Caco-2 (cell line): ENCODE measurements at places on chromosomes 6 and 20.

- no peak for DNase-seq
Measured at GRCh38 chr6:1384549-1385128, 4.7 kb upstream of the FOXF2 start.

- no peak for DNase-seq
Measured at GRCh38 chr6:118485601-118486550, 62.2 kb upstream of the PLN start.

- no peak for DNase-seq
Measured at GRCh38 chr6:39929733-39930461, 4.4 kb downstream of the MOCS1 start.

GRCh38 chr6:85468326-85468725, 18.4 kb downstream of the NT5E start:
- no peak for DNase-seq

DNA sequence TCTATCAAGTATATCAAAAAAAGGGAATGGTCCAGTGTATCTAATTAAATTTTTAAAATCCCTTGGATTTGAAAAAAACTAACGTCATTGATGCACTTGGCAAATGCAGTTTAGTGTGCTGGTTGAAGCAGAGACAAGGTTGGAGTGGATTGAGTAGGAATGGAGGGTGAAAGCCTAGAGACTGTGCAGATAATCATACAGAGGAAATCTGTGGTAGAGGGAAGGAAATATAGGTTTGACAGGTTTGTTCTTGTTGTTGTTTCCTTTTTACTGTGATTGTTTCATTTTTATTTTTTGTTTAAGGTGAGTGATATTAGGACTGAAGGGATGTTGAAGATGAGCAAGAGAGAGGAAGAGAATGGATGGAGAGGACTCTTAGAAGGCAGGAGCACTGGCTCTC, 29.0 kb upstream of the L3MBTL3 start:
- DNase-seq, result no peak

GRCh38 chr6:129954749-129955431, 63.5 kb upstream of the L3MBTL3 start:
- no peak for DNase-seq

DNA sequence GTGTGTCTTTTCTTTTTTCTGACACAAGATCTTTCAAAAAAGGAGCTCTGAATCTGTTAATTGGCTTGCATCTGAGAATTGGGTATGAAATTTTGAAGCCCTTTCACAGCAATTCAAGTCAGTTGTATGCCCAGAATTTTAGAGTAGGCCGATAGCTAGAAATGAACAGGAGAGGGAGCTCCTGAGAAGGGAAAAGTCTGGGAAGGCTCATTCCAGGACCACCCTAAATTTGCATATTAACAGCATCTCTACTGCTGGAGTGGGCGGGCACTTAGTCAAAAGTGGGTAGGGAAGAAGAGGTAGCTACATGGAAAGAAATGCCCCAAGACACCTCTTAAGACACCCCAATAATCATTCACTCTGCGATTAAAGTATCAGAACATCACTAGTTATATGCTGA, 928.3 kb downstream of the TBC1D32 start:
- peak; percentile 7 for DNase-seq

DNA sequence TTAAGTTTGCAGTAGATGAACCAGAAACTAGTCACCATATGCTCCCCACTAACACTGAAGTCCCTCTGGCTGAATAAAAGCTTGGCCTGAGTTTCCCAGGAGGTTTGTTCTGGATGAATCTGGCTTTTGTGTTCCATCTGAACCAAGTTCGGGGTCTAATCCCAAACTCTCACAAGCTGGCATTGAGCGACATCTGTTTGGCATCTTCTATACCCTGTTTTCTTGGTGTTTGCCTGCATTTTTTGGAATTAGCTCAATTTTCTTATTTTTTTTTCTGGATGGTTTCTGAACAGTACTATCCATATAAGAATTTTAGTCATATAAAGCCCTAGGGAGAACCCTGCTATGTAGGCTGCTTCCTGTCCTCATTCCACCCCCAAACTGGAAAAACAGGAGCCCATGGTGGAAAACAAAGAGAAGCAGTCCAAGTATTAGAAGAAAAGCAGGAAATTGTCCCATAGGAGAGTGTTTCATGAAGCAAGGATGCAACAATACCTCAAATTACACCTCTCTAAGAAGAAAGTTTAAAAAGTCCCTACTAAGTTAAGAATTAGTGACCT, 737.1 kb downstream of the DHX35 start:
- DNase-seq, result no peak

DNA sequence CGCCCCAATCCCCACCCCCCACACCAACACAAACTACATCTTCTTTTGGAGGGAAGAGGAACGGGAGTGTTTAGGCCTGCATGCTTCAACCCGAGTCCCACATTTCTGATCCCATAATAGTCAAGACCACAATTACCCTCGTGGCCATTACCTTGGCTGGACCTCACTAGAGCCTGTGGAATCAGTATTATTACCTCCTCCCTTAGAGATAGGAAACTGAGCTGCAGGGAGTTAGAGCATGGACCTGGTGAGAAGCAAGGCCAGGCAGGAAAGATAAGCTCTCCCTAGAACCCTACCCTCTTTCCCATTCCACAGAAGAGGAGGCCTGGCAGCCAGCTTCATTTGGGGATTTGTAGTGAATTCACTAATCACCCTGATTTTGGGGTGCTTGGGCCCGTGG, 74.1 kb downstream of the NCR2 start:
- no peak for DNase-seq

GRCh38 chr20:20747298-20747697, 34.9 kb upstream of the RALGAPA2 start:
- DNase-seq, result no peak

DNA sequence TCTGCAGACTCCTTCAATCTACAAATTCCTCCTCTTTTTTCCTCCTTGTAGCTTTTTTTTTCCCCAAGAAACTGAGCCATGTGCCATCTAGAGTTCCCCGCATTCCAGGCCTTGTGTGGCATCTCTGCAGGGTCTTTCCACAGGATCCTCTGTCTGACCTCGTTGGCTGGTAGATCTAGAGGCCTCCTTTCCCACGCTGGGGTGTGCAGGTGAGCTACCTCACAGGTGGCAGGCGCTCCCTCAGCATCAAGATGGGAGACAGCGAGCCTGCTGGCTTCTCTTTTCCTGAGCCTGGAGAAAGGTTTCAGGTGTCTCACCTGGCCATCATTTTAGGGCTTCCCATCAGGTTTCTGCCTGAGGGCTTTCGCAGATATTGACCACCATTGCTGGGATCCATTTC, 9.6 kb upstream of the NELFCD start:
- DNase-seq, result peak; percentile 46

GRCh38 chr20:35592339-35592974, 23.2 kb upstream of the SPAG4 start:
- no peak for DNase-seq

DNA sequence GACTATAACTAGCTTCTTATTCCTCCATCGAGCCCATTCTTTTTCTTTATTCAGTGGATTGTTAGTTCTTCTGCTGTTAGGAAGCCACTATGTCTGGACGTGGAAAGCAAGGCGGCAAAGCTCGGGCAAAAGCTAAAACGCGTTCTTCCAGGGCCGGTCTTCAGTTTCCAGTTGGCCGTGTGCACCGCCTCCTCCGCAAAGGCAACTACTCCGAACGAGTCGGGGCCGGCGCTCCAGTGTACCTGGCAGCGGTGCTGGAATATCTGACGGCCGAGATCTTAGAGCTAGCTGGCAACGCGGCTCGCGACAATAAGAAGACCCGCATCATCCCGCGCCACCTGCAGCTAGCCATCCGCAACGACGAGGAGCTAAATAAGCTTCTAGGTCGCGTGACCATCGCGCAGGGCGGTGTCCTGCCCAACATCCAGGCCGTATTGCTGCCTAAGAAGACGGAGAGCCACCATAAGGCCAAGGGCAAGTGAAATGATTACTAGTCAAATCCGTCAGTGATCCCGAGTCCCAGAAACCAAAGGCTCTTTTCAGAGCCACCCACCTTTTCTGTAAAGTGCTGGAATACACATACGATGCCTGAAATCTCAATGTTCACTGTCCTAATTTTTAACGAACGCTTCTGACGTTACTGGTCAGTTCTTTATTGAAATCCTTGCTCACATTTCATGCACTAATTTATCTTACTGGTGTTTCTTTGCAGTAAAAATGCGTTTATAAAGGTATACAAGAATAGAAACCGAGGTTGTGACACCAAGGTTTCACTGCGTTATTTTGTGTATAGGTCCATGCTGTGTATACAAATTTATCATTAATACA, 129.9 kb downstream of the HFE start:
- peak; percentile 89 for DNase-seq

GRCh38 chr6:20931093-20931492, 396.8 kb downstream of the CDKAL1 start:
- DNase-seq, result no peak

DNA sequence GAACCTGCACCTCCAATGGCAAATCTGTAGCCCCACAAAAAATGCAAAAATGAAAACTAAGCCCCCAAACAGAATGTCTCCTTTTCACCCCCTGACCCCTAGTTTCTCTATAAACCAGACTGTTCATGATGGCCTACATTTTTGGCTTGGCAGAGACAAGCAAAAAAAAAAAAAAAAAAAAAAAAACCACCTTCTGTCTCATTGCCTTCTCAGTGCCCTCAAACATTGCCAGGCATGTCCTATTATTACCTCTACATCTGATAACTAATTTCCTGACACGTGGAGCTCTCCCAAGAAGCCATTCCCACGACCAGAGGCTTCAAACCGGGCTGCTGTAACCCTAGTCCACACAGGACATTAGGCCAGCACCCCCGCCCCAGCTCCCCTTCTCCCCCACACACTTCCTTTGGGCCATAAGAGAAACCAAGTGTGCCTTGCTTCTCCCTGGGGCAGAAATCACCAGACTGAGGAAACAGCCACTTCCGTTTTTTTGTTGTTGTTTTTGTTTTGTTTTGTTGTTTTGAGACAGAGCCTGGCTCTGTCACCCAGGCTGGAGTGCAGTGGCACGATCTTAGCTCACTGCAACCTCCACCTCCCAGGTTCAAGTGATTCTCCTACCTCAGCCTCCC, 65.4 kb downstream of the GPR6 start:
- DNase-seq, result no peak

GRCh38 chr6:38806271-38806670, 91.2 kb downstream of the DNAH8 start:
- DNase-seq, result no peak

GRCh38 chr20:20012541-20012940, 4.6 kb upstream of the NAA20 start:
- DNase-seq, result no peak

GRCh38 chr6:163533443-163533842, 118.9 kb downstream of the QKI start:
- DNase-seq, result no peak

- DNase-seq, result no peak
Measured at GRCh38 chr6:67190733-67191132, 1444.3 kb upstream of the ADGRB3 start.

GRCh38 chr6:15512721-15513120, 150.1 kb downstream of the DTNBP1 start:
- no peak for DNase-seq

DNA sequence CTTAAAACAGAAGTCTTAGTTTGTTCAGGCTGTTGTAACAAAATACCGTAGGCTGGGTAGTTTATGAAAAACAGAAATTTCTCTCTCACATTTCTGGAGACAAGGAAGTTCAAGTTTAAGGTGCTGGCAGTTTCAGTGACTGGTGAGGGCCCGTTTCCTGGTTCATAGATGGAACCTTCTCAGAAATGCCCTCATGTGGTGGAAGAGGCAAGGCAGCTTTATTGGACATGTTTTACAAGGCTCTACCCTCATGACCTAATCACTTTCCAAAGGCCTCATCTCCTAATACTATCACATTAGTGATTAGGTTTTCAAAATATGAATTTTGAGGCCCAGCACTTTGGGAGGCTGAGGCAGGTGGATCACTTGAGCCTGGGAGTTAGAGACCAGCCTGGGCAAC, 2.4 kb downstream of the HEBP2 start:
- DNase-seq, result no peak

GRCh38 chr6:14075095-14075503, 42.5 kb upstream of the CD83 start:
- no peak for DNase-seq

DNA sequence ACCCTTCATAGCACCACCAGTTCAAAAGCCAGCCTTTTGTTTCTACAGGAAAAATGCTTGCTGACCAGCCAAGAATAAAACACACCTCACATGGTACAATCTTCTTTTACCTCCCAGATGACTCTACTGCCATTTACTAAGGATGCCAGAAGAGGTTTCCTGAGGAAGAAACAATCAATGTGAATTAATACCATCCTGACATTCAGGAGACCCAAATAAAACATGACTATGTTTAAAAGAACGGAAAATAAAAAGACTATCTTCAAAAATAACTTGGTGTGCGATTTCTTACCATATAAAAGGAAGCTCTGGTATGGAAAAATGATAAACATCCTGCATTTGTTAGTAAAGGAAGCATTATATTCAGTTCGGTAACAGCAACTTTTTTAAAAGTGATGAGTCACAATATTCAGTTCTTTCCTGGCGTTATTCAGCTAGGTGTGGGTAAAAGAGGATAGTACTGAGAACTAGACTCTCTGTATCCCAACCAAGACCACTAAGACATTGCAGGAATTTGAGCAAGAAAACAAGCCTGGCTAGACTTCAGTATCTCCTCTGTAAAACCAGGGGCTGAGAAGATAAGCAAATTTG, 16.3 kb downstream of the COL21A1 start:
- DNase-seq, result no peak

GRCh38 chr6:121124600-121124999, 209.7 kb downstream of the TBC1D32 start:
- no peak for DNase-seq

DNA sequence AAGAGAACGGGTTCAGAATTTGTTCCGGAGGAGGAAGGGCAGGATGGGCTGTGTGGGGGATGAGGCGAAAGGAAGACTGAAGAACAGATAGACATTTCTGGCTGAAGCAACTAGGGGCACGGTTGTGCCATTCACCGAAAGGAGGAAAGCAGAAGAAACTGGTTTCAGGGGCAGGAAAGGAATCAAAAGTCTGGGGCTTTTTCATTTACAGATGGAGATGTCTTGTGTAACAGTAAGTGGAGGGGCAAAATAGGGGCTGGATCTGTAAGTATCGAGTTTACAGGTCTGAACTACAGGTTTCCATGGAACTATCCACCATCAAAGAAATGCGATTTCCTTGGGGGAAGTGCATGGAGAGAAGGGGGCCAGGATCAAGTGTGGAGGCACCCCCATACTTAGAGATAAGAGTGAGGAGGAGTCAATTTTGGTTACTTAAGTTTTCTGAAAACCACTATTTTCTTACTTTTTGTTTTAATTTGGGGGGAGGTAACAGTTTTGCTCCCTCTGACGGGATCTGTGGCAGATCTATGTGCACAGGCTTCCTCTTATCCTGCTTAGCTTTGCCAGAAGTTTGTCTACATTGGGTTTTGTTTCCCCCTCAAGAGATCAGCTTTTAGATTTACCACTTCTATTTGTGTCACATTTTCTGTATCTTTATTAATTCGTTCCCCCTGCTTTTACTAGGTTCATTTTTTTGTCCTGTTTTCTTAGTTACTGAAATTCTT, 120.1 kb downstream of the SLC23A2 start:
- DNase-seq, result no peak
